ENCODE measurements at places on chromosomes 5 and 9. TPM values are rescaled to one million over a fixed set of nuclear protein-coding genes. Genes with fewer than 3 reads are reported as not detected.
A peak's percentile ranks its signal among the peaks of the same experiment; 100 is the strongest.

SLC6A3 gene
- polyA plus RNA-seq, result 0.05 TPM

ADAMTS12 gene
- polyA plus RNA-seq, result 0.62 TPM

- no peaks in the 10 kb centered on the region for H3K27me3 ChIP-seq
- H3K27ac ChIP-seq, result peak overlapping the region; percentile 71
Measured at GRCh38 chr9:105257809-105258208, 13.4 kb downstream of the SLC44A1 start.

DNA sequence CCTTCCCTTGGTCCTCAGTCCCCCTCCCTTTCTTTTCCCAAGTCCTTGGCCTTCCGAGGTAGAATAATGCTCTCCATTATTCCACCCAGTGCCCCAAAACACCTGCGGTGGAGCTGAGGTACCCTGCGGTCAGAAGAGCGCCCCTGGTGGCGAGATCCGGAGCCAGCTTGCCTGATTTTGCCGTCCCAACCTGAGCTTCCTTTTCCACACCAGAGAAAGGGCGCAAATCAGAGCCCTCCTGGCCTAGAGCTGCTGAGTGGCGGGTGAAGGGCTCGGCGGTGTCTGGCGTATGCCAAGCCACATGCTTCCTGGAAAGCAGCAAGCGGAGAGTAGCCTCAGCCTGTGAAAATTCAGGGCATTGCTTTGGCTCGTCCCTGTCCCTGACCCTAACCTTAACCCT is 21.1 kb upstream of the CARTPT start:
- H3K27ac ChIP-seq, result no peak overlapping the region
- no peaks in the 10 kb centered on the region for H3K27me3 ChIP-seq
- H3K4me1 ChIP-seq, result no peaks in the 10 kb centered on the region

C5orf34 gene
- 1.00 TPM for polyA plus RNA-seq

GRCh38 chr5:55650386-55650785 is 61.7 kb downstream of the SLC38A9 start:
- peaks cover 3% of the 10 kb centered on the region for H3K36me3 ChIP-seq
- H3K27me3 ChIP-seq, result no peaks in the 10 kb centered on the region
- H3K4me3 ChIP-seq, result no peak overlapping the region
- peaks cover 3% of the 10 kb centered on the region for H3K4me1 ChIP-seq
- peak; percentile 34 for DNase-seq
- H3K27ac ChIP-seq, result no peak overlapping the region

- no peaks in the 10 kb centered on the region for H3K36me3 ChIP-seq
- no peak for DNase-seq
- peaks cover 26% of the 10 kb centered on the region for H3K27me3 ChIP-seq
- no peak overlapping the region for H3K27ac ChIP-seq
- no peak overlapping the region for H3K4me3 ChIP-seq
Measured at GRCh38 chr5:176671399-176671798, 24.1 kb downstream of the TSPAN17 start.

UAP1L1 gene
- 7.4 TPM for polyA plus RNA-seq

DNA sequence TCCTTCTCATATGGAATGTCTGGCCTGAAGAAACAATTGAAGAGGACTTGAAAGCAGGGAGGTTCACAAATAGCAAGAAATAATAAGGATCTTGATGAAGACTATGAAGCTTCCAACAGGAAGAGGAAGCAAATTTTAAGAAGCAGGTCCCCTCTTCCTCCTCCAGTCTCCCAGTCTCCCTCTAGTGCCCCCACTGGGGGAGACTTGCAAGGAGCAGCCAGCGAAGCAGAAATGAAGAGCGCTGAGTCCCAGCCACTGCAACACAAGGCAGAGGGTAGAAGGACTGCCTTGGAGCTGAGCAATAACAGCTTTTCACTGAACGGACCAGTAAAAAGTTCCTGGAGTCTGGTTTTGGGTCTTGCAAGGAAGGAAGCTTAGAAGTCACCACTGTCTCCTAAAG is 32.6 kb upstream of the ACO1 start:
- no peaks in the 10 kb centered on the region for H3K36me3 ChIP-seq
- H3K27ac ChIP-seq, result no peak overlapping the region
- DNase-seq, result no peak
- H3K27me3 ChIP-seq, result no peaks in the 10 kb centered on the region
- no peak overlapping the region for H3K4me3 ChIP-seq

DNA sequence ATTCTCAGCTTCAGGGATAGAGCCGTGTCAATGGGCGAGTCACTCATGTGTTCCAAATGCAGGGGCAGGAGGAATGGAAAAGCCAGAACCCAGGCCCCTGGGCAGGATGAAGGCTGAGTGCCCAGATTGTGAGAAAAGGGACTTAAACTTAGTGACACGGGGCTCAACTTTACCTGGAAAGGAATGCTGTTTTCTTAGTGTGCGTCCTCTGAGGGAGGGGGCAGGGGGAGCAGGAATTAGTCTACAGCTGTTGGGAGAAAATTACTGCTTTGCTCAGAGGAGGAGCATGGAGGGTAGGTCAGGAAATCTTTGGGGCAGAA is 14.6 kb downstream of the HK3 start:
- no peaks in the 10 kb centered on the region for H3K4me1 ChIP-seq
- no peaks in the 10 kb centered on the region for H3K27me3 ChIP-seq

DNA sequence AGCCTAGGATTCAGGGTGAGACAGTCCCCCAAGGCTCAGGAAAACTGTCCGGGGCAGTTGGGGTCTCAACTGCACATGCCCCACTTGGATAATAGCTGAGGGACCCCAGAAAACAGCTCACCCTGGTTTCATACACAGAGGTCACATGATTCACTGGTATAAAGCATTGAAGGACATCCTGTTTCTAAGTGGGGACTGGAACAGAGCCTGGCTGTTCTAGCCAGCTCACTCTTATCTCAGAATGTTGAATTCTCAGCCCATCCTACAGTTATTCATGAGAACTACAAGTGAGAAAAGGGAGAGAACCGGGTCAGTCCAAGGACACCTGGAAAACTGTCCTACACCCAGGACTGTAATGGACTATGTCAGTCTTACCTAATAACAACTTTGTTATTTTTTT is 170.9 kb downstream of the FGF1 start:
- H3K27ac ChIP-seq, result no peak overlapping the region
- H3K27me3 ChIP-seq, result no peaks in the 10 kb centered on the region
- no peaks in the 10 kb centered on the region for H3K36me3 ChIP-seq
- H3K4me1 ChIP-seq, result no peaks in the 10 kb centered on the region
- no peak overlapping the region for H3K4me3 ChIP-seq

- H3K27me3 ChIP-seq, result no peaks in the 10 kb centered on the region
- H3K4me1 ChIP-seq, result no peaks in the 10 kb centered on the region
- H3K36me3 ChIP-seq, result peaks cover 57% of the 10 kb centered on the region
- DNase-seq, result no peak
- no peak overlapping the region for H3K4me3 ChIP-seq
Measured at GRCh38 chr5:73861313-73861988, 235.5 kb downstream of the ARHGEF28 start.

DNA sequence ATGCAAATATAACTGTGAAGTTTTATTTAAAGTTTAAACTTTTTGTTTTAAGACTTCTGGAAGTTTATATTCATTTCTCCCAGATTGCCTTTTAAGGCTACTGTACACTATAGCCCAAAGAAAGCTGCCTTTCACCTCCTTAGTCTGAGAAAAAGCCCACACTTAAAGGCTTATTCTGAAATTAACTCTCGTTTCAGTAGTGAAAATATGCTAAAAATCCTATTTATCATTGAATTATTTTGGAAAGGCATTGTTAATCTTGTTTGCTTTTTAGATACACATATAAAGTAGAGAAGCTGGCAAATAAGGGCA is 3.3 kb upstream of the PURA start:
- H3K27me3 ChIP-seq, result peaks cover 14% of the 10 kb centered on the region
- DNase-seq, result no peak
- peaks cover 24% of the 10 kb centered on the region for H3K4me1 ChIP-seq

GRCh38 chr9:86649913-86650312 is 295.7 kb upstream of the TUT7 start:
- H3K27me3 ChIP-seq, result no peaks in the 10 kb centered on the region
- no peak overlapping the region for H3K27ac ChIP-seq
- H3K36me3 ChIP-seq, result no peaks in the 10 kb centered on the region
- H3K4me1 ChIP-seq, result no peaks in the 10 kb centered on the region

SPATA31D3 gene
- polyA plus RNA-seq, result not detected

GRCh38 chr5:58258984-58259684 is 200.8 kb downstream of the PLK2 start:
- H3K27ac ChIP-seq, result no peak overlapping the region
- H3K27me3 ChIP-seq, result no peaks in the 10 kb centered on the region
- no peak for DNase-seq
- no peaks in the 10 kb centered on the region for H3K36me3 ChIP-seq

- H3K27me3 ChIP-seq, result no peaks in the 10 kb centered on the region
- no peak overlapping the region for H3K4me3 ChIP-seq
- H3K36me3 ChIP-seq, result peaks cover 73% of the 10 kb centered on the region
- no peak for DNase-seq
- H3K4me1 ChIP-seq, result no peaks in the 10 kb centered on the region
- no peak overlapping the region for H3K27ac ChIP-seq
Measured at GRCh38 chr5:62354028-62354874, 48.2 kb downstream of the KIF2A start.

GRCh38 chr5:40082313-40082712 is 597.4 kb upstream of the PTGER4 start:
- H3K4me1 ChIP-seq, result no peaks in the 10 kb centered on the region
- no peaks in the 10 kb centered on the region for H3K36me3 ChIP-seq
- H3K27me3 ChIP-seq, result no peaks in the 10 kb centered on the region
- no peak overlapping the region for H3K4me3 ChIP-seq

Data from stomach (tissue), 19 donors.